ENCODE measurements at places on chromosomes 4 and X.

DNA sequence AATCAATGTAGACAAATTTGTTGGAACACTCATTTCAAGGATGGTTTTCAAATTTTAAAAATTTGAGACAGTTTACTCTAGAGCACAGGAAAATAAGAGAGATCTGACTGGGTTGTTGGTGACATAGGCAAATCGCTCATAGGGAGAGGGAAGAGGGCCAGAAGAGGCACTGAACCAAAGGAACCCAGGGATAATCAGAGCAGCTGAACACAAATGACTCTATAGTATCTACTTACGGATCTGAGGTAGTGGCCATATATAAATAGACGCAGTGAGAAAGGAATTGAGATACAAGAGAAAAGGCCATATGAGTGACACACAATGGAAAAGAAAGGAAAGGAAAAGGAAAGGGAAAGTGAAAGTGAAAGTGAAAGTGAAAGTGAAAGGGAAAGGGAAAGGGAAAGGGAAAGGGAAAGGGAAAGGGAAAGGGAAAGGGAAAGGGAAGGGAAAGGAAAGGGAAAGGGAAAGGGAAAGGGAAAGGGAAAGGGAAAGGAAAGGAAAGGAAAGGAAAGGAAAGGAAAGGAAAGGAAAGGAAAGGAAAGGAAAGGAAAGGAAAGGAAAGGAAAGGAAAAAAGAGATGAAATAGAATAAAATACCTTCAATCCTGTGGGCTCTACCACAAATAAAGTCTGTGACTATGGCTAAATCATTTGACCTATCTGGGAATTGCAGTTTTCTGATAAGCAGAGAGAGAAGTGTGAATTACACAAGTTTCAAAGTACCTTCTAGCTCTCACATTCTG is 759.2 kb downstream of the DMD start:
- no peak for DNase-seq

DNA sequence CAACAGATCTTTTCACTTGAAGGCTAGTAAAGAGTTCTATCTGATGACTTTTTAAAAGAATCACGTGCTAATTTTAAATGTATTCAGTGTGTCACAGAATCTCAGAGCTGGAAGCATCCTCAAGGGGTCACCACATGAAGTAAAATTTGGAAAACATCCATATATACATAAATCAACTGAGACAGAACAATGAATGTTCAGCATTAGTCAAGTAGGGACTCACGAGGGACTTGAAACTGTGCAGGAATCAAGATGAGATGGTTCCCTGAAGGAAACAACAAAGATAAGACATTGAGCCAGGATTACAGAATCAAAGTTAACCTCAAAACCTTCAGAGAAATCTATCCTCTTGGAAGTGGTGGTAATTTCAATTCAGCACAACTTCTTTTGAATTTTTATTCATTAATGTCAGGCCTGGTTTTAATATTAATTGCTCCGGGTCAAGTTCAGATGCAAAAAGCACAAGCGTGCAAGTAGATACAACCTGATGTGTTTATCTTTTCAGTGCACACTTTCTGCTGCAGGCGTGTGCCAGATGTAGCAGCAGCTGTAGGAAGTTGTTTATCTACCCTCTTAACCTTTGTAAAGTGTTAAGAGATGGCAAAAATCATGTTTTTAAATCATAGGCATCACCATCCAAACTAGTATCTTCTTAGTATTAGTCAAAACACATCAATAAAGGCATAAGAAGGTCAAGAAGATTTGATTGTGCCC is 87.7 kb upstream of the SRD5A3 start:
- no peak for DNase-seq

GRCh38 chr4:6595897-6596537 is 21.0 kb downstream of the MAN2B2 start:
- DNase-seq = no peak

DNA sequence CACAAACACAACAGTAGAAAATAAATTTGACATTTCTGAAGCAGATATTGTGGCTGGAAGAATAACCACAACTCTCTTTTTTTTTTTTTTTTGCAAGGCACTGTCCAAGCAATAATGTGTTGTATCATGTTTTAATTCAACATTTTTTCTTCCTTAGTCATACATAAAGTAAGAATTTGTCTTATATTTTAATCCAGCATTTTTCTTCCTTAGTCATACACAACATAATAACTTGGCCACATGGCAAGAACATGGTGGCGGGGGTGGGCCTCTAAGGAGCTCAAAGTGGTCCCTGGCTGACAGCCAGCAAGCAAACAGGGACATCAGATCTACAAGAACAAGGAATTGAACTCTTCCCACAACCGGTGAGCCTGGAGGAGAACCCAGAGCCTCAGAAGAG is 20.2 kb downstream of the FBXW7 start:
- DNase-seq = no peak

DNA sequence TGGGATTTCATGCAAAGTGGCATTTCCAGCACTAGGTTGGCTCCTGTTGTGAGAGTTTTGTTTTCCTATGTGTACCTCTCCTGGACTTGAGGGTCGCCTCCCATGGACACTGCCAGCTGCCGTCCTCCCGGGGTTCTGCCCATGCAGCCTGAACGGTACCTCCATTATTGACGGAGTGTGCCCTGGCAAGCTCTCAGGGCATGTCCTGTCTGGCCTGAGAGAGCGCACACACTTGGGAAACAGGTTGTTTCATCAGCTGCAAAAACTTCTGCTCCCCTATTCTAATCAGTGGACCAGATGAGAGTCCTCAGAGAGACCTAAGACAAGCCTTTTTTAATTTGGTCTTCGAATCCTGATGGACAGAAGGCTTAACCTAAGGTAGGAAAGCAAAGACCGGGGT is 56.6 kb upstream of the HOPX start:
- DNase-seq = no peak

DNA sequence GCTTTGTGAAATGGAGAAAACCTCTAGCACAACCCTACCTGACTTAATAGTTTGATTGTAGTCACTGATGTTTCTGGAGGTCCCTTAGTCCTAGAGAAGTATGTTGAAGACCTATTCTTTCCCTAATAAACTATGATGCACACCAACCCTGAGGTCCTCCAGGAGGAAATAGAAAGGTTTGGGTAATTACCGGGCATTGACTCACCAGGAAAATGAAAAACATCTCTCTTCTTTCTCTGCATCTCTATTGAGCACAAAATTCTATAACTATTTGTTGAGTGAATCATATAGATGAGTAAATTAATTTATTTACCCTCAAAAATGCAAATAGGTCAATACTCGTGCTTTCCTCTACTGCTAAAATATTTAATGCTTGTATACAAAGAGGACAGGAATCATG is 582.4 kb upstream of the FAM241A start:
- no peak for DNase-seq

GRCh38 chrX:28609917-28610613 is 22.8 kb downstream of the IL1RAPL1 start:
- no peak for DNase-seq

DNA sequence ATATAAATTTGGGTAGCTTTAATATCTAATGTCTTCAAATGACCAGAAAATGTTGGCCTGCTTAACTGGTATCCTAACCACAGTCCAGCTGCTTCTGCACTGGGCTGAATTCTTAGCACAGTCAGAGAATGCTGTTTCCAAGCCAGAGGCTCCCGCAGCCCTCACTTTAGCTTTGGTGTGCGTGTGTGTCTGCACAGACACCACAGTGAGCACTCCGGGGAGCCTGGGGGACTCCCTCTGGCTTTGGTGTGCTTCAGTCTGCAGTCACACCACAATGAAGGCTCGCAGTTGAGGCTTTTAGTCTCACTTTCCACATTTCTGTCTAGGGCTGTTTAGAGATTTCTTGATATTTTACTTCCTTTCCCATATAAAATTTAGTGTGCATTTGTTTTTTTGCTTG is 53.6 kb downstream of the APOO start:
- DNase-seq = no peak

DNA sequence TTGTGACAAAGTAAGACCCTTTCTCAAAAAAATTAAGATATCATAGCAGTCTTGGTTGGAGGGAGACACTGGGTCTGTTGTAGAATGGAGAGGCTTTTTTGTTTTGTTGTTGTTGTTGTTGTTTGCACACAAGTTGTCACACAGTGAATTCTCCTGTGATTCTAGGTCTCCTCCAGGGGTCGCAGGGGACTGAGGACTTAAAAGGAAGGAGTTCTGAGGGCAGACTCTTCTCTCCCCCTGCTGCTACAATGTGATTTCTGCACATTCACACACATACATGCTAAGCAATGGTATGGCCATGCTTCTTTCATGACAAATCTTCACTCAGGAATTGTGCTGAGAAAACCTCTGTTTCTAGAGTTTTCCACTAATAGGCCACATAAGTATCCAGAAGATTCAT is 71.1 kb downstream of the ZNF732 start:
- no peak for DNase-seq
